Upper lobe of left lung (tissue), 6 donors: ENCODE measurements at places on chromosomes 7 and 10. TPM values are rescaled to one million over a fixed set of nuclear protein-coding genes. Genes with fewer than 3 reads are reported as not detected.

GRCh38 chr10:31129271-31129670 is 97.6 kb upstream of the ZNF438 start:
- no peak for DNase-seq

Gene GIMAP1
- total RNA-seq, result 12.7 TPM

GRCh38 chr10:6464862-6465430 is 115.1 kb downstream of the PRKCQ start:
- DNase-seq, result no peak

Gene HMX2
- total RNA-seq, result not detected

DNA sequence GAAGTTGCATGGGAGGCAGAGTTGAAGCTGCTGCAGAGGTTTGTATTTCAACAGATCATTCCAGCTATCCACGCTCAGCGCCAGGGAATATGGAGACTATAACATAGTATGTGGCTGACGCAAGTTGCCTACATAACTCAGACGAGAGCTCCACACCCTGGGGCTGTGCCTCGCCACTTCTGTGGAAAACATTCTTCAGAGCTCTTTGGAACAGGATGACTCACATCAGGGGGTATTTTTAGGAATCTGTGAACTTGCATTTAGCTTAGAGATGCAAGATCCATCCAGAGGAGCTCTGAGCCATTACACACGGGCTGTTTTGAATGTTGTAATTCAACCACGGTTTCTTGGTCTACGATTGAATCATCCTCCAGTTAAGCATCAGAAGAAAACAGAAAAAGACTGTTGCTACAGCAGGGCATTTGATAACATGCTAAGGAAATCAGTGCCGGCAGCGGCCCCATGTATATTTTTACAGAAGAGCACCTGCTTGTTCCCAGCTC is 481.5 kb upstream of the AKR1E2 start:
- no peak for DNase-seq

DNA sequence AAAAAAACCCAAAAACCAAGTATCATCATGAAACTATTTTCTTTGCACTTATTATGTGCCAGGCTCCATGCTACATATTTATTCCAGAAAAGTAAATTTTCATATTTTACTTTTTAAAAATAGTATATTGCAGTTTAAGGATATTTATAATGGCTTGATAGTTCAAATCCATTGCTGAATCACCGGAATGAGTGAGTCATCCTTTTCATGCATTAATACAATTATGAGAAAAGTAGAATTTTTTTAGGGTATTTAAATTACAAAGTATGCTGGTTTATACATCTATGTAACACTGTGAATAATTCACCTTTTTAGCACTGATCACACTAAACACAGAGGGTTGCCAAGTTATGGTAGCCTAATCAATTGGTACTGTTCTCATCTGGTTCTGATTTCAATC is 54.3 kb downstream of the SLC16A9 start:
- DNase-seq, result no peak

- DNase-seq, result no peak
Observed at GRCh38 chr7:94240902-94241301, 153.8 kb upstream of the COL1A2 start.

- DNase-seq, result no peak
Observed at GRCh38 chr10:78654047-78654590, 414.6 kb upstream of the ZMIZ1 start.

DNA sequence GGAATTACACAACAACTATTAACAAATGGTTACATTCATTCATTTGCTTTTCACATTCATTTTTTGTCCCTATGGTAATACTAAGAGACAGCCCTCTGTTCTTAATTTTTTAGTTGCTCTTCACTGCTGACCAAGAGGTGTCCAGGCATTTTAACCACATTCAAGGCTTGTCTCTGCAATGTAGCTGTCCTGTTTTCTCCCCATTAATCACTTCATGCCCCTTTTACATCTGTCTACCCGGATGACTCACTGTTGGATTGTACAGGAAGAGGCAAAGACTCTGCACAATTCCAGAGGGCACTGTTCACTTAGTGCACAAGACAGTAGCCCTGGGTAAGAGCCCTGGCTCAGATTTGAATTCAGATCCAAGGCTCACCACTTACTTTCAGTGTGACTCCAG is 168.5 kb downstream of the NOC3L start:
- no peak for DNase-seq

Gene ENKUR
- total RNA-seq, result 2.3 TPM

GRCh38 chr10:5862360-5862961 is 27.2 kb downstream of the ANKRD16 start:
- DNase-seq, result no peak

GRCh38 chr10:63052083-63052482 is 81.0 kb upstream of the NRBF2 start:
- DNase-seq, result no peak

DNA sequence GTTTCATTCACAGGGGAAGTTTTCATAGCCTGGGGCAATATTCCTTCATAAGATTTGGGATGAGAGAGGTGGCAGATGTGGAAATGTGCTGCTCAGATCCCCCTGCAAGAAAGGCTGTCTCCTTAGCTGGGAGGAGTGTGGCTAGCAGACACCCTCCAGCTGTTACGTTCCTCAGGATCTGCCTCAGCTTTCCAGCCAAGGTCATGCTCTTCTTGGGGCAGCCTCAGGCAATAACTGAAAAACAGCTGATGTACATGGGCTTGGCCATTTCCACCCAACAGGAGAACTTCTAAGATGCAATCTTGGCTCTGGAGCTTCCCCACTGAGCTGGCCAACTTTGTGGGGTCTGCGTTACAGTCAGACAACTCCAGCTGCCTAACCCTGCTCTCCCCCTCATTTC is 51.3 kb upstream of the SEPTIN7 start:
- no peak for DNase-seq

Gene PAX4
- total RNA-seq, result not detected
